Activated naive CD4-positive, alpha-beta T cell treated with anti-CD3 and anti-CD28 coated beads for 36 hours (primary cell): ENCODE measurements at places on chromosomes 12 and 14. TPM values are rescaled to one million over a fixed set of nuclear protein-coding genes. Genes with fewer than 3 reads are reported as not detected.

The SLC25A47 gene
- not detected for total RNA-seq

The CFAP73 gene
- total RNA-seq, result 0.57 TPM

The OTX2 gene
- not detected for total RNA-seq

The SSPN gene
- total RNA-seq, result not detected

The SRP54 gene
- 72.6 TPM for total RNA-seq

The PTGER2 gene
- total RNA-seq, result 1.2 TPM

The SLC48A1 gene
- total RNA-seq, result 21.0 TPM

The SYCP3 gene
- not detected for total RNA-seq

- no peak for DNase-seq
- no peaks in the 10 kb centered on the region for H3K27me3 ChIP-seq
- no peak overlapping the region for H3K4me3 ChIP-seq
- peaks cover 26% of the 10 kb centered on the region for H3K4me1 ChIP-seq
Measured at GRCh38 chr14:50055461-50056228, 60.7 kb downstream of the VCPKMT start.

DNA sequence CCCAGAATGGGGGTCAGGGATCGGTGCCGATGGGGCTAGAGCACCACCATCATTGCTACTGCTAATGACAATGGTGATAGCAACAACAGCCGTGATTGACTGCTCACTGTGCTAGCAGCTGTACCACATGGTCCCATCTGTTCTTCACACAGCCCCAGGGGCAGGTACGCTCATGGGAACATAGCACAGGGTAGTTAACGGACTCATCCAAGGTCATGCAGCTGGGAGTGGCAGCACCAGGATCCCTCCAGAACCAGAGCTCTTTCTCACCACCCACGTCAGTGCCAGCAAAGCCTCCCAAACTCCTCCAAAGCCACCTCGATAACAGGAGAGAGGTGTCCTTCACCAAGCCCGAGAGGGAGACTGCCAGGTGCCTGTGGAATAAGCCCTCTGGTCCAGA lies 11.2 kb upstream of the DYNC1H1 start:
- DNase-seq, result no peak
- H3K4me3 ChIP-seq, result no peak overlapping the region
- peaks cover 12% of the 10 kb centered on the region for H3K4me1 ChIP-seq
- no peaks in the 10 kb centered on the region for H3K27me3 ChIP-seq
- H3K27ac ChIP-seq, result no peak overlapping the region
- no peaks in the 10 kb centered on the region for H3K36me3 ChIP-seq

GRCh38 chr14:73022051-73022450 lies 4.9 kb downstream of the ZFYVE1 start:
- H3K36me3 ChIP-seq, result peaks cover 15% of the 10 kb centered on the region
- DNase-seq, result no peak
- peaks cover 41% of the 10 kb centered on the region for H3K4me1 ChIP-seq
- no peak overlapping the region for H3K27ac ChIP-seq

GRCh38 chr12:29220632-29221336 lies 71.7 kb downstream of the FAR2 start:
- no peak overlapping the region for H3K4me3 ChIP-seq
- no peak for DNase-seq
- no peak overlapping the region for H3K27ac ChIP-seq
- H3K4me1 ChIP-seq, result no peaks in the 10 kb centered on the region

- H3K4me3 ChIP-seq, result no peak overlapping the region
- H3K27ac ChIP-seq, result no peak overlapping the region
- H3K36me3 ChIP-seq, result peaks cover 30% of the 10 kb centered on the region
- H3K27me3 ChIP-seq, result no peaks in the 10 kb centered on the region
Measured at GRCh38 chr12:64714551-64714968, 44.6 kb downstream of the GNS start.

- H3K4me3 ChIP-seq, result no peak overlapping the region
- no peak overlapping the region for H3K27ac ChIP-seq
- no peaks in the 10 kb centered on the region for H3K27me3 ChIP-seq
- no peaks in the 10 kb centered on the region for H3K4me1 ChIP-seq
- no peak for DNase-seq
Measured at GRCh38 chr14:64736271-64737169, 32.3 kb downstream of the PLEKHG3 start.

DNA sequence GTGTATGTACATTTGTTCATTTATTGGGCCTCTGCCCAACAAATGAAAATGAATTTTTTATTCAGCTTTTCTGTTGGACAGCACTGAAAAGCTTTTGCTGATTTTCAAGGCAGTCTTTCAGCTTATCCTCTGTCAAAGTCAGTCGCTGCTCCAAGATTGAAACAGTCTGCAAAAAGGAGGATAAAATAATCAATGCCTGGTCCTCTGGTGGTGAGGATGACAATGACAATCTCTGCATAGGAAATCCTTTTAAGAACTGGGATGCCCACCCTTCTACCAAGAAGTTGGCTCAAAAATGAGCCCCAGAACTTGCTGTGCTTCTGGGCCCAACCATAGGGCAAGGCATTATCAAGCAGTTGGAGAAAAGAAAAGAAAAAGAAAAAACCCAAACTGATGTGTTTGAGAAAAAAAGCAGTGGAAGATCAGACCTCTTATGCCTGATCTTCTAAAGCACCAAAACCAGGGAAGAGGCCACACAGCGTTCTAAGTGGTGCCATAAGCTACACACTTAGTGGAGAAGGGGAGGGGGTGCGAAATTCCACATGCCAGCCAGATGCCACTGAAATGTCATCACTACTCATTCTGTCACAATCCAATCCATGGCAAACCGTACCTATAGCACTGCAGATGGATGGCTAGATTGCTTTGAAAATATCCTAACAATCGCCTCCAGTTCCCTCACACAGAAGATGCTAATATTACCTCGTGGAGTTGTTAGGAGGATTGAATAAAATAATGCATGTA lies 69.0 kb upstream of the DUSP6 start:
- H3K4me3 ChIP-seq, result no peak overlapping the region
- no peaks in the 10 kb centered on the region for H3K27me3 ChIP-seq
- no peaks in the 10 kb centered on the region for H3K4me1 ChIP-seq
- peaks cover 3% of the 10 kb centered on the region for H3K36me3 ChIP-seq

- H3K27ac ChIP-seq, result no peak overlapping the region
- H3K27me3 ChIP-seq, result no peaks in the 10 kb centered on the region
- DNase-seq, result no peak
- no peak overlapping the region for H3K4me3 ChIP-seq
- H3K4me1 ChIP-seq, result no peaks in the 10 kb centered on the region
- H3K36me3 ChIP-seq, result no peaks in the 10 kb centered on the region
Measured at GRCh38 chr12:84136862-84137367, 775.7 kb downstream of the SLC6A15 start.

DNA sequence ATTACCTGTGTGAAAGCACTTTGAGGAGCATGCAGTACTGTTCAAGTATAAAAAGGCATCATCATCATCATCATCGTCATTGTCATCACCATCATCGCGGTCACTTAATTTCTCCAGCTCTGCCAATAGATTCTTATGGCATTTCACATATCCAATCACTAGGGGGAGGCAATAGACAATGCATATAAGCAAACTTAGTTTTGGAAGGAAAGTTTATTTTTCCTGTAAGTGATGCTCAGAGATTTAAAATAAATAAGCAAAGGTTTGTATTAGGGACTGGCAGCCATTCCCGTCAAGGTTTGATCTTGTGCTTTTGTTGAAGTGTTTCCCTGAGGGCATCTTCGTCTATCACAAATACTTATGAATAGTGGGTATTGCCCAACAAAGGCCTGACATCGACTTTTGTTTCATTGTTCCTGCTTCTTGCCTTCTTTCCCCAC lies 127.4 kb downstream of the KTN1 start:
- no peak overlapping the region for H3K27ac ChIP-seq
- no peaks in the 10 kb centered on the region for H3K27me3 ChIP-seq
- no peaks in the 10 kb centered on the region for H3K4me1 ChIP-seq
- no peaks in the 10 kb centered on the region for H3K36me3 ChIP-seq

GRCh38 chr12:43861015-43861839 lies 25.3 kb downstream of the TMEM117 start:
- no peak for DNase-seq
- no peaks in the 10 kb centered on the region for H3K36me3 ChIP-seq
- H3K27me3 ChIP-seq, result no peaks in the 10 kb centered on the region
- no peak overlapping the region for H3K27ac ChIP-seq

DNA sequence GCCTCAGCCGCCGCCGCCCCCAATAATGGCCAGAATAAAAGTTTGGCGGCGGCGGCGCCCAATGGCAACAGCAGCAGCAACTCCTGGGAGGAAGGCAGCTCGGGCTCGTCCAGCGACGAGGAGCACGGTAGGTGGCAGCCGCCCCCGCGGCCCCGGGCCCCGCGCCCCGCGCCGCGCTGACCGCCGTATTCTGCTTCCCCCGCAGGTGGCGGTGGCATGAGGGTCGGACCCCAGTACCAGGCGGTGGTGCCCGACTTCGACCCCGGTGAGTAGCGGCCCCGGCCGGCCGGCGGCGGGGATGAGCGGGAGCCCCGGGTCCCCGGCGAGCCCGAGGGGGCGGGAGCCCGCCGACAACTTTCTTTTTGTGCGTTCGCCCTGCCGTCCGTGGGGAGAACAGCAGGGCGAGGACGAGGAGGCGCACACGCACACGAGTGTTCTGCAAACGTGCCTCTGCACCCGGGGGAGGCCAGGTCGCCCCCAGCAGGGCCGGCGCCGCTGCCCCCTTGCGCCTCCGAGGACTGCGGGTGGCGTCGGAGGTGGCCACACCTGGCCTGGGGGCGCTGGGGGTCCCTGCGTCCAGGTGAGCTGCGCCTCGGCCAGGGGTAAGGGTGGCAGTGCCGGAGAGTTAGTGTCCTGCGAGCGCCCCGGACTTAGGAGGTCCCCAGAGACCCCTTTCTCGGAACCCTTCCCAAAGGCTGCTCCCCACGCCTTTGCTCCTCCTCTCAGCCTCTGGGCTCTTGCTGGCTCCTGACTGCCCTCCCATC lies 794 bp downstream of the RCOR1 start:
- peak; percentile 51 for DNase-seq
- H3K4me3 ChIP-seq, result peak overlapping the region; percentile 83
- H3K4me1 ChIP-seq, result peaks cover 31% of the 10 kb centered on the region
- H3K27ac ChIP-seq, result no peak overlapping the region
- H3K36me3 ChIP-seq, result peaks cover 3% of the 10 kb centered on the region
- no peaks in the 10 kb centered on the region for H3K27me3 ChIP-seq

GRCh38 chr14:75229661-75230139 lies 48.9 kb upstream of the FOS start:
- no peaks in the 10 kb centered on the region for H3K36me3 ChIP-seq
- DNase-seq, result no peak
- H3K27me3 ChIP-seq, result no peaks in the 10 kb centered on the region
- no peak overlapping the region for H3K4me3 ChIP-seq
- peaks cover 46% of the 10 kb centered on the region for H3K4me1 ChIP-seq
- H3K27ac ChIP-seq, result no peak overlapping the region

- H3K27ac ChIP-seq, result no peak overlapping the region
- no peaks in the 10 kb centered on the region for H3K36me3 ChIP-seq
- DNase-seq, result no peak
- no peaks in the 10 kb centered on the region for H3K4me1 ChIP-seq
- H3K27me3 ChIP-seq, result no peaks in the 10 kb centered on the region
Measured at GRCh38 chr14:73795974-73796373, 55.7 kb upstream of the PTGR2 start.

DNA sequence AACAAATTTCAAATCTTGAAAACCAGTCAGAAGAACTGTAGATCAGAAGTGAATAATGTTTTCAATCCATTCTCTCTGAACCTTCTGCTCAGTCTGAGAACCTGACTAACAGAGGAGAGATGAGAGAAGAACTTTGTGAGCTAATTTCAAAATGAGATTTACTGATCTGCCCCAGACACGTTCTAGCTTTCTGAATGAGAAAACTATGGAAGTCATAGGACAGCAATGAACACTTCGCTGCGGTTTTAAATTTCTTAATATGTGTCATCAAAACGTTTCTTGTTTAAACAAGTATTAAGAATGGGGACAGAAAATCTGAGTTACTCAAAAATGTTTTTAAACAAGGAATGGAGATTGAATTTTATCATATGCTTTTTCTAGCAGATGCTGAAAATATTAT lies 66.6 kb upstream of the FAR2 start:
- H3K4me1 ChIP-seq, result peaks cover 7% of the 10 kb centered on the region
- no peak for DNase-seq
- peaks cover 9% of the 10 kb centered on the region for H3K27me3 ChIP-seq
- no peak overlapping the region for H3K27ac ChIP-seq
- no peak overlapping the region for H3K4me3 ChIP-seq
- no peaks in the 10 kb centered on the region for H3K36me3 ChIP-seq

GRCh38 chr14:55324812-55325211 lies 53.6 kb downstream of the FBXO34 start:
- no peak for DNase-seq
- no peak overlapping the region for H3K27ac ChIP-seq
- peaks cover 3% of the 10 kb centered on the region for H3K36me3 ChIP-seq
- H3K4me3 ChIP-seq, result no peak overlapping the region
- peaks cover 48% of the 10 kb centered on the region for H3K4me1 ChIP-seq
- no peaks in the 10 kb centered on the region for H3K27me3 ChIP-seq

DNA sequence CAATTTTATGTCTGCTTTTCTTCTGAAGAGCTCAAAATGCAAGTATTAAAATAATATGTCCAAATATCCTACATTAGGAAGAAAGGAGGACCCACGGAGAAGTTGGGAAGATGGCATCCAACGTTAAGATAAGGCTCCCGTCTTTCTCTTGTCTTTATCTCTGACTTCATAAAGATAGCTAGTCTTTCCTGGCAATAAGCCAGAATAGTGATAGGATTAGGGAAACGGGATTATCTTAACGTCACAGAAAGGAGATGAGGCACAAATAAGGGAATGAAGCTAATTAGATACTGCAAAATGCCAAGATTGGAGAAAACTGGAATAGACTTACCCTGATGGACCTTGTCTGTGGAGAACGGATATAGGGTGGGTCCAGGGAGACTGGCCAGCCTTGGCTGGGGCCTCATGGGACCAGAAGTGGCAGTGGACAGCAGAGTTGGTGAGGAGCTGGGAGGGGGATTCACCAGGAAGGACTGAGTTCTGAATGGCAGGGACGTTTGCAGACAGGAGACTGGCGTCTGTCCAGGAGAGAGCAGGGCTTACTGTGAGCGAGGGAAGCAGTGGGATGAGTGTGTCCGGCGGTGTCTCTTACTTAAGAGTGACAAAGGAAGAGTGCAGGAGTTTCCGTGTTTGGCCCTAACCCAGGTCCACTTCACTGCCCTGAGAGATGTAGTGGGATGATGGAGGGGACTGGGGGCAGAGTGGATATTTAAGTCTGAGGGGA lies 119.9 kb downstream of the CACNA1C start:
- peaks cover 2% of the 10 kb centered on the region for H3K27me3 ChIP-seq
- no peak for DNase-seq
- H3K27ac ChIP-seq, result no peak overlapping the region
- H3K4me3 ChIP-seq, result no peak overlapping the region
- no peaks in the 10 kb centered on the region for H3K4me1 ChIP-seq
- no peaks in the 10 kb centered on the region for H3K36me3 ChIP-seq
